ENCODE measurements at places on chromosomes 4 and X.

DNA sequence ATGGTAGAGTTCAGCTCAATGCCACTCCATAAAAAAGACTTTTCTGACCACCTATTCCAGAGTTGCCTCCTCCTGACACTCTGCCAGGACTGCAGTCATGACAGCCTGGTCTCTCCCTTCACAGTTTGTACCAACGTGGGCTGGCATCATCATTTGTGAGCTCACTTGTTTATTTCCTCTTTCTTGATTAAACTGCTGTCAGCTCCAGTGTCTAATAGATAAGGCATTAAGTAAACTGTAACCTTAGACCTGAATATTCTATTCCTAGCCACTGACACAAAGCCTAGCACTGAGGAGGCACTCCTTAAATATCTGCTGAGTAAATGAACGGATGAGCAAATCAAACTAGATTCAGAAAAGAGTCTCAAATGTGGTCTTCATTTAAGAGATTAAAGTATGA, 48.7 kb downstream of the DDX60 start:
- no peak for DNase-seq

DNA sequence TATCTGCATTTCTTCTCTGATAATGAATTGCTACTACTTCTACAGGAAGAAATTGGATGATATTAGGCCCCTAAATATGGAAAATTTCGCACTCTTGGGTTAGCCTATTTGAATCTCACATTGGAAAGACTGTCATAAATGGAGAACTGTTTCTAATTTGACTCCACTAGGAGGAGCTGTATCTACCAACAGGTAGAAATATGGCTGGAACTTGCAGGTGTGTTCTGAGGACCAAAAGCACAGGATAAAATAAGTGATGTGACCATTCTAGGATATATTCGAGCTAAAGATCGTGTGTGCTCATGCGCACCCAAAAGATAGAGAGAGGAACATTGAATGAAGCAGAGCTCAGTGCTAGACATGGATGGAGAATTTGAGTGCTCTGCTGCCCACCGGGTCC, 4.8 kb upstream of the NKAP start:
- no peak for DNase-seq

DNA sequence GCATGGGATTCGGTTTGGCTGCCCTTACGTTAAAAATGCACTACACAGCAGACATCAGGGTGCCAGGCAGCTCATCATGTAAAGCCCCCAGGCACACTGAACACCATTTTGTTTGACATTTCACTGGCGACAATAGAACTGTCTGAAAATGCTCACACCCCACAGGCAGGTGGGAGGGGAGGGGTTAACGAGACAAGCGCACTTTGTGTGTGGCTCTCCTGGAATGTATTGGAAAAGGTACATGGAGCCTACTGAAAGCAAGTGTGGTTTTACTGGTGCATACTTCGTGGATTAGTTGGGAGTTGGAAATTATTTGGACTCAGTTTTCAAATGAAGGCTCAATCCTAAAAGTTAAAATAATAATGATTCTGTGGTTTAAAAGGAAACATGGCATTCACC, 31.6 kb upstream of the PPARGC1A start:
- DNase-seq = no peak

DNA sequence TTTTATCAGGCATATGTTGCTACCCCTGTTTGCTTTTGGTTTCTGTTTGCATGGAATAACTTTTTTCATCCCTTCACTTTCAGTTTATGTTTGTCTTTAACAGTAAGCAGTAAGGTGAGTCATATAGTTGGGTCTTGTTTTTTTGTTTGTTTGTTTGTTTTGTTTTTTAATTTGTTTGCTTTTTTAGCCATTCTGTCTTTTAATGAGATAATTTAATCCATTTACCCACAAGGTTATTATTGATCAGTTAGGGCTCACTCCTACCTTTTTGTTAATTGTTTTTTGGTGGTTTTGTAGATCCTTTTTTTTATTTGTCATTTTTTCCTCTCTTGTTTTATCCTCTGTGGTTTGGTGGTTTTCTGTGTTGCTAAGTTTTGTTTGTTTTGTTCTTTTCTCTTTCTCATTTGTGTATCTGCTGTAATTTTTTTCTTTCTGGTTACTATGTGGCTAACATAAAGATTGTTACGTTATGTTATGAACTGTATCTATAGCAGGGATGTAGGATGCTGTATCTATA, 379.5 kb upstream of the MAD2L1 start:
- no peak for DNase-seq

DNA sequence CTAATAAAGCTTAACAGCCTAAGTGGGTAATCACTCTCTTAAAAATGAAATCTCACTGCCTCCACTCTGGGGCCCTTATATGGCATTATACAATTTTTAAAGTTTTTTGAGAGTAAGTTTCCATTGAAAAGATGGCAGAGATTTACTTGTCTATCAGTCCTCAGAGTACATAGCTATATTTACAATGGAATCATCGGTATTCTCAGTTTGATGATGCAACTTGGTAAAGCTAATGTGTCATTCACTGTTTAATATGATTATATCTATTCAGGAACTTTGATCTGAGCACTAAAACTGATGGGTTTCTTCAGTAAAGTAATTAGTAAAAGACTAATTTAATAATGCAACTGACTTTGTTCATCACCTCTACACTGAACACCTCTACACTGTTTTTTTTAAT, 51.6 kb downstream of the CT47B1 start:
- no peak for DNase-seq

- no peak for DNase-seq
Observed at GRCh38 chrX:32871636-32872035, 339.7 kb downstream of the DMD start.

DNA sequence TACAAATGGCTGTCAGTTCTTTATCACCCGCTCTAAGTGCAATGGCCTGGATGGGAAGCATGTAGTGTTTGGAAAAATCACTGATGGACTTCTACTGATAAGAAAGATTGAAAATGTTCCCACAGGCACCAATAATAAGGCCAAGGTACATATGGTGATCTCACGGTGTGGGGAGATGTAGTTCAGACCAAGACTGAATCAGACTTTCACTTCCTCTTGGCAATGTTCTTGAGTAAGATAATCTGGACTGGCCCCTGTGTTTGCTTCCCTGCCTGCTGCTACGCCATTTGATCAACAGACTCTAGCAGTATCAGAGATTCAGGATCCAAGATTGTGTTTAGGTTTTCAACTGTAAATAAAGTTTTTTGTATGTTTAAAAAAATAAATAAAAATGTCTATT, 682.2 kb upstream of the AMOT start:
- DNase-seq = no peak

DNA sequence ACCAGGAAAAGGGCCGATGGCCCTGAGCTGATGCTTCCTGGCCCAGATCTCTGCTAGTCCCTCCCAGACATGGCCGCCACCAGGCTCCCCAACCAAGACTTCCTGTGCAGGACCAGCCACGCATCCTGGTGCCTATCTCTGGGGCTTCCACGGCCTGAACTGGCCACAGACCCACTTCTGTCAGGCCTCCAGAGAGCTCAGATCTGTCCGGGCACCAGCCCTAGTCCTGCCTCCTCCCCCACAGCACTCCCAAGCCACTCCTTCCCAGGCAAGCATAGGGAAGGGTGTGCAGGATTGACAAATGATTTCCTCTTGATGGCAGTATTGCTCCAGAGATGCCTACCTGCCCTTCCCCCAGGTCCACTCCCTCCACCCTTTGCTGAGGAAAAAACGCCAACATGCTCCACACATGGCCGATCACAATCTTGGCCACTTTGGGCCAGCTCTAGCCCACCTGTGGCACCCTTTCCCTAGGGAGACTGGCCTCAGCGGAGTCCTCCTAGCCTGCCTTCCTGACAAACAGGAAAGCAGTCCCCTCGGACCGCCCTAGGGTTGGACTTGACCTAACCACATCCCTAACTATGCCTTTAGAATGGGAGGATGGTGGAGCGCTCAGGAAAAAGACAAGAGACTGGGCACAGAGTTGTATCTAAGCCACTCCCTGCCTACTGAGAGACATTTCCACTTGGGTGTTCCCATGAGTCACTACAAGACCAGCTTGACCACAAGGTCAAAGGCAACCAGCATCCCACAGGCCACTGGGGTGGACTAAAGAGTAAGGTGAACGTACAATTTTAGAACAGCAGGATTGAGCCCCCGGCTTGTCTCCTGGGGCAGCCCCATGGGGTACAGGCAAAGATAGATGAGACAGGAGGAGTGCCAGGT, 277.5 kb upstream of the AGTR2 start:
- peak; percentile 89 for DNase-seq

- DNase-seq = no peak
Observed at GRCh38 chr4:13371048-13371447, 113.1 kb downstream of the RAB28 start.

DNA sequence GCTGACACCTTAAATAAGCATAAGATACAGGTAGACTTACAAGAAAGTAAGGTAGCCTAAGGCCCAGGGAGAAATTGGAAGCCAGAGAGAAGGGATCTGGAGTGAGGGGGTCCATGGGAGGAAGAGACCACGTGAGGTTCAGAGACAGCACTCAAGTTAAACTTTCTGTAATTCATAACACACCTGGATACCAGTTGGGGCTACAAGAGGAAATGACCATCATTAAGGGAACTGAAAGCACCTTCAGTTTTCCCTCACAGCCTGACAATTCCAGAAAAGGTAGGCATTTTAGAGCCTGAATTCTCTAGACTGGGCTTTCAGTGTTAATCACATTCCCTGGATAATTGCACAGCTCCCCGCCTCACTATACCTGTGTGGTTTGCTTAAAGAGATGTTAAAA, 355.5 kb downstream of the FBXW7 start:
- DNase-seq = no peak

DNA sequence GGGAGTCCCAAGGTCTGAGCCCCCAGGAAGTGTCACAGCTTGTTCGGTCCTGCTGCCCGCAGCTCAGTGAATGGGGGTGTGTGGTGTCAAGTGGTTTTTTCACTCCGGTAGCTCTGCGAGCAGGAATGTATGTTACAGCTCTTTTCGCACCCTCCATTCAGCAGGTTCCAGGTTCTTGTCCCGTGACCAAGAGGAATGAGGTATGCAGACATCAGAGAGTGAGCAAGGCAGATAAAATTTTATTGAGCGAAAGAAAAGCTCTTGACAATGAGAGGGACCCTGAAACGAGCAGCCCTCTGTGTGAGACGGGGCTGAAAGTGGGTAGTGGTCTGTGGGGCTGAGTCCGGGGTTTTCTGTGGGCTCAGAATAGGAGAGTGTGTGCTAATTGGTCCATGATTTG, 31.5 kb downstream of the UCHL1 start:
- no peak for DNase-seq

DNA sequence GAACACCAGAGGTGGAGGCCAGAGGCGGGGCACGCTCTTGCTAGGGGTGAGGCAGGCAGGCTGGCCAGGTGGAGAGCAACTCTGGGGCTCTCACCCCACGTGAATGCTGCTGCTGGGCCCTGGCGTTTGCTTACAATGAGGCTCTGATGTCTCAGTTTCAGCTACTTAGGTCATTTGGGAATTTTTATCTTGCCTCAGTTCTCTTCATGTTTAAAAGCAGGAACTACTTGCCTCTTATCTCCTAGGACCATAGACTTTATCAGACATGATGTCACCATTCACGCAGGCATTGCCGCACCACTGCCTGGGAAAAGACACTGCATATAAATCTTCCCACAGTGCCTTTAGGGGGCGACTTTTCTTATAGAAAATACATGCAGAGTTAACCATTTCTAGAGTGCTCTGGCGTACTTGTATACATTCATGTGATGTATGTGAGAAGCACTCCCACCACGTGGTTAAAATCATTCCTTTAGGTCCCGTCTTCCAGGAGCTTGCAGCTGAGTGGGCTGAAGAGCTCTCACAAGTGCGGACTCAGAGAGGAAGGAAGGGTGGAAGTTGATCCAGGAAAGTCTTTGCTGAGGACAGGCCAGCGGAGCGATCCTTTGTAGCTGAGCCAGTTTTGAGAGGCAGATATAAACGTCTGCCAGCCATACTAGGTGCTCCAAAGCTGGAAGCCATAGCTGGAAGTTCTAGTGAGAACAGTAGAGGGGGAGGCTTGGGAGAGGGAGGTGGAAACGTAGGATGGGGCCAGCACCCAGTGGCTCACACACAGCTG, 84.3 kb upstream of the CLDN34 start:
- no peak for DNase-seq

- DNase-seq = no peak
Observed at GRCh38 chr4:59223292-59223941, 1976.7 kb upstream of the ADGRL3 start.

DNA sequence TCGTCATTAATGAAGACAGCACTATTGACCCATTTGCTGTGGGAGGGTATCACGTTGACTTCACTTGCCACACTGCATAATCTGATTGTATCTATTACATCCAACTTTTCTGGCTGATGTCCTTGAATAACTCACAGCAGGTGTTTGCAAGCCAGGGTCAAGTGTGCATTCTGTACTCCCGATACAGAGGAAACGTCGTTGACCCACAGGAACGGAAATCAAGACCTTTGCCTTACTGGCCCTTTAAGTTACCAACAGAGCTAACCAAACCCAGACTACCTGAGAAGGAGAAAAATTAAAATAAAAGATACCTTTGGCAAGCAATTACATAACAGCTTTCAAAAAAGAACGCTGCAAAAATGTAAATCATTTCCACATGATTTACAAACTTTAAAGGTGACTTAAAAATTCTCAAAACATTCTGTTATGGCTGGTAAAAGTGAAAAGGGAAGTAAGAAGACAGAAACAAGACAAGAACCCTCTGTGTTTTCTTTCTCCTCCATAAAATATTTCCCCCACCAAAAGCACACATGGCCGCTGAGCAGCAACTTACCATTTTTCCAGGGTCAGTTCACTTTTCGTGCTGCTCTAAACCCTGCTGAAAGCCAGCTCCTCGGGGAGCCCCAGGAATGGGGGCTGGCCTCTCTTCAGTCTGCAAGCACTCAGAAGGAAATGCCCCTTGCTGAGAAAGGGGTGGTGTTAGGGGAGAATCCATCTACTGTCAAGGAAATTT, 6.5 kb upstream of the SHISA3 start:
- DNase-seq = no peak

DNA sequence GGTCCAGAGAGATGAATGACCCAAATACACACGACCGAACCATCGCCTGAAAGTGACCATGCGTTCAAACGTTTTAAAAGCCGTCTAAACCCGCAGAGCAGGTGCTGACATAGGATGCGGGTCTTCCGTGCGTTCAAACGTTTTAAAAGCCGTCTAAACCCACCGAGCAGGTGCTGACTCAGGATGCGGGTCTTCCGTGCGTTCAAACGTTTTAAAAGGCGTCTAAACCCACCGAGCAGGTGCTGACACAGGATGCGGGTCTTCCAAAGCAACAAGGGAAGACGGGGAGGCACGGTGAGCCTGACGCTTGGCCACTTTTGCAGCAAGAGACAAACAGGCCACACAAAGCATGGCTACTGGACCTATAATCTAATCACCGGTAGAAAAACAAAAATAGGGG, 47.2 kb downstream of the GAK start:
- DNase-seq = no peak

DNA sequence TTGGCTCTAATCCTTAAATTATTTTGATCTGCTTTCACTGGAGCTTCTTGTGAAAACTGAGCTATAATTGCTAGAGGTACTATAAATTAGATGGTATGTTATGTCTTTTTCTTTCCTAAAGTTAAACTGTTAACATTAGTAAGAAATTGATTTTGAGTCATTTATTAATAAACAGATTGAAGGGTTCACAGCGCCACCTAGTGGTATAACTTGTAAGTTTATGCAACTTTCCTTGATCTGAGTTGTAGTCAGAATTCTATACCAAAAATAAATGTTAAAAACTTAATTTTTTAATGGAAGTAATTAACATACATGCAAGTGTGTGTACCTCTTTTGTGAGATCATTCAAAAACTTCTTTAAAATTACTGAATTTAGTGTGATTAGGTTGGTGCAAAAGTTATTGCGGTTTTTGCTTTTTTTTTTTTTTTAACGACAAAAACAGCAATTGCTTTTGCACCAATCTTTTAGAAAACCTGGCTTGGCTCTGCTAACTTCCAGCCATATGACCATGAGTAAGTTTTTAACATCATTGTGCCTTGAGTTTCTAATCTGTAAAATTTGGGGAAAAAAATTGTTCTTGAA, 151.5 kb downstream of the CENPC start:
- DNase-seq = no peak
